Ovary (tissue), 10 donors: ENCODE measurements at places on chromosomes 5 and 9. TPM values are rescaled to one million over a fixed set of nuclear protein-coding genes. Genes with fewer than 3 reads are reported as not detected.

Gene WDR31
- 3.3 TPM for total RNA-seq

Gene PCDHA12
- 1.3 TPM for total RNA-seq

Gene TLR4
- total RNA-seq = 8.2 TPM

Gene FCN2
- total RNA-seq = 0.23 TPM

Gene GFPT2
- 135 TPM for total RNA-seq

Gene HMGXB3
- 31.0 TPM for total RNA-seq

Gene PCDHGA8
- total RNA-seq = 5.3 TPM

Gene SLC6A19
- 1.5 TPM for total RNA-seq

Gene CNTNAP3B
- 4.5 TPM for total RNA-seq

DNA sequence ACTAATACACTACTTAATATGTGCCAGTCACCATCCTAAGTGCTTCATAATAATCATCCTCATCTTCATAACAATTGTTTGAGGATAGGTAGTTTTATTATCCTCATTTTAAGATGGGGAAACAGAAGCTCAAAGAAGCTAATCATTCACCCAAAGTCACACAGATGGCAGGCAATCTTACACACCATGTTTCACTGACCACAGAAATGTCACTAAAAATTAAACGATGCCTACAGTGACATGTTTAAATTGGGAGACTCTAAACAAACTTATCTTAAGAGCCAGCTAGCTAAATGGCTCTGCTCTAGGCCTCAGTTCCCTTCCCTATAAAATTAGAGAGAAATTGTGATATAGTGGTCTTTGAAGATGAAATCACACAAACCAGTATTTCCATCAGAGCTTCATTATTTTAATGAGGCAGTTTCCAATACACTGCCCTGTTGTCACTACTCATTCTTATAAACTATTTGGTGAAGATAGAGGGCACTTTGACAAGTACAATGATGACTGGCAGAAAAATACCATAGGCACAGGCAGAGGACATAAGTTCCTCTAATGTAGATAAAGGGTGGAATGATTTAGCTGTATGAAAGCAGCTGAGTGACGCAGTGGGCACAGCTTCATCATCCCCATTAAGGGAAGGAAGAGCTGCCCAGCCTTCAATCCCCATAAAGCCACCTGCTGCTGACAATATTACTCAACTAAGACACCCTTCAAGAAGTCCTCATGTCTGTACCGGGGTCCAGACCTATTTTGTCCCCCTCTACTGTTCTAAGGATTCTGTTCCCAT lies 224.1 kb downstream of the ACTL7B start:
- no peaks in the 10 kb centered on the region for H3K4me1 ChIP-seq
- H3K27ac ChIP-seq = no peak overlapping the region
- H3K4me3 ChIP-seq = no peak overlapping the region
- no peaks in the 10 kb centered on the region for H3K36me3 ChIP-seq

DNA sequence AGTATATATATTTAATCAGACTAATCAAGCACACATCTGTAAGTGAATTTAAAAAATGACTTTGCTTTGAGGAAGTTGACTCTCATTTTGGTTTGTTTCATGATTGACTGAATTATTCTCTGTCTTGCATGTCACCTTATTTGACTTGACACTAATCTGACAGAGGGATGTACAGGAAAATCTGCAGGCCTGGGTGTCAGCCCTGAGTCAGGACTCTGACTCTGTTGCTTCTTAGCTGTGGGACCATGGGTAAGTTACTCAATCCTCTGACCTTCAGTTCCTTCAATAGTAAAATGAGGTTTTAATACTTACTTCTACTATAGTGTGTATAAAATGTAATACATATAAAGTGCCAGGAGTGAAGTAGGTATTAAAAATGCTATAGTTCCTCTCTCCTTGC lies 415.9 kb downstream of the ARHGEF28 start:
- no peak for DNase-seq
- no peak overlapping the region for H3K27ac ChIP-seq
- H3K36me3 ChIP-seq = no peaks in the 10 kb centered on the region
- H3K4me1 ChIP-seq = peaks cover 5% of the 10 kb centered on the region
- no peak overlapping the region for H3K4me3 ChIP-seq

DNA sequence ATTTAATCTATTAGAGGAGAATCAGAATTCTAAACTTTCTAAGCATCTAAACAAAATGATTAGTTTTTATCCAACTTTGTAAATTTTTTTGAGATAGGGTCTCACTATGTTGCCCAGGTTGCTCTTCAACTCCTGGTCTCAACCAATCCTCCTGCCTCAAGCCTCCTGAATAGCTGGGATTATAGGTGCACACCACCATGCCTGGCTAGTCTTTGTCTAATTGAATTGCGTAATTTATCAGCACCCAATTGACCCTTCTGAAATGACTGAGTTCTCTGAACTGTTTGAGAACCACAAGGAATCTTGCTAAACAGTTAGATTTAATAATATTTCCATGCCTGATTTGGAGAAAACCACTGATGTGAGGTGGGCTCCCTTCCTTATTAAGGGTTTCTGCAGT lies 75.7 kb downstream of the PJA2 start:
- DNase-seq = no peak
- no peaks in the 10 kb centered on the region for H3K36me3 ChIP-seq
- H3K27me3 ChIP-seq = no peaks in the 10 kb centered on the region
- H3K4me1 ChIP-seq = peaks cover 2% of the 10 kb centered on the region

DNA sequence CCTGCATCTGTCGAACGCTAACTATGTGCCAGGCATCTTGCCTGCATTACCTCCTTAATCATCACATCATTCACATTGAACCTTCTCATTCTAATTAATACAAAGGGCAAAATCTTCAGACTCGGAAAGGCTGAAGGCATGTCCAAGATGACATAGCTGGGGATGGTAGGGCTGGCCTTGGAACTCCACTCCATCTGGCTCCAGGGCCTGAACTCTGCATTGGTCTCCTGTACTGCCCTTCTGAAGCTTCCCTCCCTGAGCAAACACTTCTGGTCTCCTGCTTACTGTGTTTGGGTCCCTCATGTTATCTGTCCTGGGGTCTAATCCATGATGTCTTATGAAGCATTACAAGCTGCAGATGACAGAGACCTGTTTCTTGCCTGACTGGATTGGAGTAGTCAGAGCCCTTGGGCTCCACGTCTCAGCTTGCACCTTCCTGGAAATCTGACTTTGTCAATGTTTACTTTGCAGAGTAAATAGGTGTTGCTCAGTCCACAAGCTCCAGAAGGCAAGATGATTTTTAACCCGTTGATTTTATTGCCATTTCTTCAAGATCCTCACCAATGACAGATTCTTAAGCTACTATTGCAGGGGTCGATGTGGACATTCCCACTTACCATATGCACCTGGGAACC lies 106.1 kb downstream of the GALNT10 start:
- H3K4me1 ChIP-seq = peaks cover 1% of the 10 kb centered on the region
- H3K4me3 ChIP-seq = no peak overlapping the region
- no peak for DNase-seq
- H3K27me3 ChIP-seq = no peaks in the 10 kb centered on the region
- H3K27ac ChIP-seq = no peak overlapping the region

GRCh38 chr9:130332384-130332926 lies 66.9 kb downstream of the HMCN2 start:
- no peaks in the 10 kb centered on the region for H3K36me3 ChIP-seq
- DNase-seq = no peak
- H3K4me3 ChIP-seq = no peak overlapping the region
- H3K4me1 ChIP-seq = peaks cover 7% of the 10 kb centered on the region

GRCh38 chr9:83359039-83359438 lies 179.2 kb downstream of the FRMD3 start:
- DNase-seq = no peak
- H3K27me3 ChIP-seq = no peaks in the 10 kb centered on the region
- no peak overlapping the region for H3K4me3 ChIP-seq
- H3K36me3 ChIP-seq = no peaks in the 10 kb centered on the region

DNA sequence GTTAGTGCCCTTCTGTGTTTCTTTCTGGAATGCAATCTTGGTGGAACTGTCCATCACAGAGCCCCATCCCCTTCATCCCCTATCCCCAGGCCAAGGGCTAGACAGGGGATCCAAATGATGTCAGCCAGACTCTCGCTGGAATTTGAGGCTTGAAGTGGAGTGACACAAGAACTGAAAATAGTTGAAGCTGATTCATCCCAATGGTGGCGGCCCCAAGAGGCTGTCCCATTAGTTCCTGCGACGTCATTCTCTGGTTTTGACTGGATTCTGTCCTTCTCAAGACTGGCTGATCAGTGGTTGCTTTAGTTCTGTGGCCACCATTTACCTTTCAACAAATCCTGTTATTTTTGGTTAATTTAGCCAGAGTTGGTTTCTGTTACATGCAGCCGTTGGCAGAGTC lies 59.9 kb downstream of the SUB1 start:
- DNase-seq = no peak
- no peak overlapping the region for H3K4me3 ChIP-seq
- no peaks in the 10 kb centered on the region for H3K36me3 ChIP-seq
- H3K27me3 ChIP-seq = no peaks in the 10 kb centered on the region

GRCh38 chr5:116420540-116420939 lies 154.1 kb downstream of the SEMA6A start:
- H3K36me3 ChIP-seq = no peaks in the 10 kb centered on the region
- no peaks in the 10 kb centered on the region for H3K27me3 ChIP-seq
- H3K27ac ChIP-seq = no peak overlapping the region
- H3K4me1 ChIP-seq = peaks cover 7% of the 10 kb centered on the region
- no peak overlapping the region for H3K4me3 ChIP-seq

DNA sequence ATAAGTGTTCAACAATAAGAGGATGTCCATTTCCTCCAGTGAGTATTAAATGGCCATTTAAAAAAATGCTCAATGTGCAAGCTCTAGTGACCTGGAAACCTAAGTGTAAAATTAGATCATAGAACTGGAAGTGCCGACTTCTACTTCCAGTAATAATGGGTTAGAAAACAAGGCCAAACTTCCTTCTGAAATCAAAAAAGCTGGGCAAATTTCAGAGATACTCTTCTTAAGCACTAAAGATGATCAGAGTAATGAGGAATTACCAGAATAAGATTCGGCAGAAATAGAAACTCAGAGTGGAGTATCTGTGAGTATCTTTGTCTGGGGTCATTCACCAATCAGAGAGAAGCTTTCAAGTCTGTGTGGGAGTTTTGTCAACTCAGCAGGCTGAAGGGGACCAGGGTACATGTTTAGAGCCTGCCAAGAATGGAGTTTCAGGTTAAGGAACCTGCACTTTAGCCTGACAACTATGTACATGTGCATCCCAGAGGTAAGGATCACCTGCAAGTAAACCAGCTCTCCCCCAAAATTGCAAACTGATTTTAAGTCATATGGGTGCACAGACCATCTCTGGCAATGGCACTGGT lies 17.1 kb downstream of the FCN2 start:
- no peak overlapping the region for H3K27ac ChIP-seq
- no peak for DNase-seq
- no peaks in the 10 kb centered on the region for H3K36me3 ChIP-seq
- H3K27me3 ChIP-seq = no peaks in the 10 kb centered on the region
- peaks cover 23% of the 10 kb centered on the region for H3K4me1 ChIP-seq

GRCh38 chr5:5304361-5305020 lies 118.0 kb upstream of the ICE1 start:
- DNase-seq = no peak
- H3K27me3 ChIP-seq = no peaks in the 10 kb centered on the region
- H3K4me1 ChIP-seq = peaks cover 2% of the 10 kb centered on the region
- H3K4me3 ChIP-seq = no peak overlapping the region
- no peak overlapping the region for H3K27ac ChIP-seq
- H3K36me3 ChIP-seq = no peaks in the 10 kb centered on the region
